NAMALWA (cell line): ENCODE measurements at places on chromosomes 2 and 18.
A peak's percentile ranks its signal among the peaks of the same experiment; 100 is the strongest.

DNA sequence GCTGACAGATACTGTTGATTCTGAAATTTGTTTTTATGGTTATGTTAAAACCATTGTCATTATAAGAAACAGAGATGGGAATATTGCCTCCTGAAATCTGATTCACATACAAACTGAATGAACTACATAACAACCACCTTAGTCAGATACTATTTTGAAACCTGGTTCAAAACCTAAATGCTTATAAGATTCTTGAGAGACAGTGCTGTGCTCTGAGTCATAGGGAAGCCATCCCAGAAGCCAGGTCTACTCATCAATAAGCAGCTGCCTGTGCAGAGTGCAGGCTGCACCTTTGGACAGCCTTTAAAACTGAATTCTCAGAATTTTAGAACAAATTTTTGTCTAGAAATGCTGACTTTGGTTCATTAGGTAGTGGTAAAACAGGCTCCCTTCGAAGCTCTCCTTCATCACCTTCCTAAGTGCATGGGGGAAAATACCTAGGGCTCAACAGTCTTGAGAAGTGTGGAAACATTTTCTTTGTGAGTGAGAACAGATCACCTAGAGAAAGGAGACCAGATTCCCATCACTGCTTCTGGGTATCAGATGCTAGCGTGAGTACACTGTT, at the start of gene SERPINB7:
TSS of gene SERPINB7 (plus strand) at position 253 of the 565 bp plus-strand sequence. CDS start 6,955 bp downstream, outside the sequence.
- DNase-seq: no peak

DNA sequence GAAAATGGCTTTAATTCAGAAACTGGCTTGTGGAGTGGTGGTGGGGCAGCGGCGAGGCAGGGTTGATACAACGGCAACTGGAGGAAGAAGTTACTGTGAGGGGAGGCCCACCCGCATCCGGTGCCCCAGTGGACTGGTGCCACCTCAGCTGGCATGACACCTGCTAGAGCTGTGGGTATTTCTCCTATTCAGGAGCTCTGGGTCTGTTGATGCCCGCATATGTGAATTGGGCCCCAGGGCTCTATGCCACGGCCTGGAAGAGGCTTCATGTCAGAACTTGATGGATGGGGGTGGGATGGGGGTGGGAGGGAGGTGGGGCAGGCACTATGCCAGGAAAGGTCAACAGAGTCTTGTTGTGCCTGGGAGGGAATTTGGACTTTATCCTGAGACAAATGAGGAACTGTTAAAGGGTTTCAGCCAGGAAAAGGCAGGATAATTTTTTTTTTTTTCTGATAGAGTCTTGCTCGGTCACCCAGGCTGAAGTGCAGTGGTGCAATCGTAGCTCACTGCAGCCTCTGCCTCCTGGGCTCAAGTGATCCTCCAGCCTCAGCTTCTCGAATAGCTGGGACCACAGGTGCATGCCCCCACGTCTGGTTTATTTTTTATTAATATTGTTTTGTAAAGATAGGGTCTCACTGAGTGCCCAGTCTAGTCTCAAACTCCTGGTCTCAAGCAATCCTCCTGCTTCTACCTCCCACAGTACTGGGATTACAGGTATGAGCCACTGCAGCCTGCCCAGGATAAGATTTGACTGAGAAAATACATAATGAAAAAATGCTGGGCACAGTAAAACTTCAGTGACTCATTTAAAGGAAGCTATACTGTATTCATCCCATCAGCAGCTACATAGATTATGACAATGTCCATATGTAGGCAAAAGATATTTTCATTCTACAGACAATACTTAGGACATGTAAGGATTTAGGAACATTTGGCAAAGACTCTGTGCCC, 52.6 kb downstream of the SH2D6 start:
- no peak for DNase-seq

DNA sequence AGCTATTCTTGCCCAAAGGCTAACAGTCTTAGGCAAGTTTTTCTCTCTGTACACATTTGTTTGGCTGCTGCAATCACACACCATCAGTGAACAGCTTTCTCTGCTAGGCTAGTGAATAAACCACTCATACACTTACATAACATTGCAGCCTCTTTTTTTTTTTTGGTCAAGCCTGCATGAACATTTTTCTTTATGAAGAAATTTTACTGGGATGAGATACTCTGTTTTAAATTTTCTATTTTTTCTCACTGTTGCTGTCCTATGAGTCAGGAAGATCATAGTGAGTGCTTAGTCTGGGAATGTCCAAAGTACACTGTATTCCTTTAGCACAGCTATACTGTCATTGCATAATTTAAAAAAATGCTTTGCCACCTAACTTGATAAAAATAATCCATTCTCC, 58.5 kb downstream of the ROCK1 start:
- DNase-seq: no peak

- no peak for DNase-seq
Observed at GRCh38 chr18:76806301-76806700, 16.1 kb upstream of the ZNF236 start.

- DNase-seq: peak; percentile 79
Observed at GRCh38 chr18:57959278-57959677, 84.7 kb upstream of the NEDD4L start.

GRCh38 chr18:76491473-76491775, 3.6 kb downstream of the ZNF516 start:
- peak; percentile 72 for DNase-seq

- no peak for DNase-seq
Observed at GRCh38 chr2:64681479-64681967, 27.8 kb upstream of the SERTAD2 start.

DNA sequence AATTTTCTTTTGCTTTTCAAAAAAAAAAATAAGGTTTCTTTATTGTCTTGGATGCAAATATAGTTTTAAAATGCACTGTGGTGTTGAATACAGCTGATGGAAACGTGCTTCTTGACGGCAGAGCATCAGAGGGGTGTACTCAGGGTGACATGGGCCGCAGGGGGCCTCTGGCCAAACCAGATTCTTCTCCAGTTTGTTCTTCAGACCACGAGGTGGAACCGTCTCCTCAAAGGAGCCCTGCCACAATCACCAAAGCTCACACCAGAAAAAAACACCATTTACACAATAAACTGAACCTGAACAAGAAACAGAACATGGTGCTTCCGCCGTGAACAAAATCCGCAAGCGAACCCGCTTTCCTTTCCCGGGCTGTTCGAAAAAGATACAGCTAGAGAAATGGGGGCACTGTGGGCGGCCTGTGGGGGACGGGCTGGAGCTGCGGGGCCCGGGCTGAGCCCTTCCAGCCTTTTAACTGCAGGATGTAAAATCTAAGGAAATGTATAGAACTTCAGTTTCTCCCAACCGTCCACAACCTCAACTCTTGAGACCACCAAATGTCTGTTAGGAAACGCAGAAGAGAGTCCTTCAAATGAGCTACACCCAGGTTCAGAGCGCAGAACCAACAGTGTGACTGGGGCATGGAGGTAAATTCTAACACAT, 34.5 kb downstream of the PSMG2 start:
- no peak for DNase-seq

- no peak for DNase-seq
Observed at GRCh38 chr2:178807227-178808008, at the start of gene TTN. TSS of gene TTN (minus strand) at chr2:178807423. CDS start at chr2:178804642, 2,781 bp downstream.

- DNase-seq: no peak
Observed at GRCh38 chr2:76310894-76311633, 600.3 kb upstream of the GCFC2 start.

GRCh38 chr18:34222307-34223163, 2.2 kb downstream of the NOL4 start:
- DNase-seq: no peak

GRCh38 chr2:159760326-159760725, 37.7 kb downstream of the CD302 start:
- DNase-seq: no peak

DNA sequence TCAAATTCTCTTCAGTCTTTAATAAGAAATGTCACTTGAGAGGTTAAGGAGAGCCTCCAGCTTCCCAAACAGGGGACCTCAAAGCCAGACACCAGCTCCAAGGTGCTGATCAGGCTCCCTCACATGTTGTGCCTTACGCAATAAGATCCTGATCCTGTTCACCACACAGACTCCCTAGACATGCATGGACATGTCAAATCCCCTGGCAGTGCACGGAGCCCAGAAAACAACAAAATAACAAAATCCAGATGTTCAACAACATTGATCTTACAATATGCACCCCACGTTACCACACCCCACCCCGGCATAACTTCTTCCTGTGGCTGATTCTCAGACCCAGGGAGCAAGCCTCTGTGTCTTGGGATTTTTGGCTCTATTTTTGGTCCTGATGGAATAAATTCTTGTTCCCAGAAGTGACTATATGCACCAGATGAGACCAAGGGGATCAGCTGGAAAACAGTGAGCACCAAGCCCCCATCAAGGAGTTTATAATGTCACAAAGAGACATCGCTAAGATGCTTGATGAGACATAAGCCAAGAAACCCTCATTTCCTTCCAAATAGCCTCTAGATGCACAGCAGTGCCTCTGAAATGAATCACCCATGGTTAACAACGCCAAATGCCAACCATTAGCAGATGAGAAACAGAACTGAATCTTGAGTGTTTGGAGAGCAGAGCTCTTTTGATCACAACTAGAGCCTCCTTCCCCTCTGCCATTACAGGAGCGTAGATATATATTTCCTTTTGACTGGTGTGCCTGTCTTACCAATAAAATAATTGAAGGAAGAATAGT, 198.2 kb downstream of the PRKCE start:
- DNase-seq: no peak

- DNase-seq: no peak
Observed at GRCh38 chr2:46284260-46284659, 12.9 kb upstream of the EPAS1 start.

- DNase-seq: peak; percentile 79
Observed at GRCh38 chr18:2641638-2642037, 13.9 kb upstream of the SMCHD1 start.

DNA sequence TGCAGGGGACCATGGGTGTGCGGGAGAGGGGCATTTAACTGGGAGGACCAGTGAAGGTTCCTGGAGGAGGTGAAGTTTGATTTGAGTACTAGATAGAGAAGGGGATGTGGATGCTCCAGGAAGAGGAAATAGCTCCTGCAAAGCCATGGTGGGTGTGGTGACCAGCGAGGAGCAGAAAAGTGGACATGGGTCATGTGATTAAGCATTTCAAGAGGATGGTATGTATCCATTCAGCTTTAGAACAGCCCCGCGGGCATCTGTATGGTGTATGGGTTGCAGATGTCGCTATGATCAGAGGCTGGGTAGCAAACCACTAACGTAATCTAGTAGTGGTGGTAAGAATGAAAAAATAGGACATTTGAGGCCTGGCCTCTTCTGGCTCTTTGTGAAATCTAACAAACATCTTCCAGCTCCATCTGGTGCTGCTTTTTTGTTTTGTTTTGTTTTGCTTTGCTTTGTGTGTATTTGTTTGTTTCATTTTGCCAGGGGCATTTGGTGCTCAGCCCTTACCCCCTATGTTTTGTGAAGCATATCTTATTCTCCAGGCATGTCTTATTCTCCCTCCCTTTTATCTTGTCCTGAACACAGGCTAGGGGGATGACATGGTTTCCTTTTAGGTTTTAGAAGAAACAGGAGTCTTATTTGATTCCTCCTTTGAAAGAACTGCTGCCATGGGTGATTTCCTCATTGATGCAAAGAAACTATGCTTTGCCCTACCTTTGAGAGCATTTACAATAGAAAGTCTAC, 226.1 kb downstream of the LRRTM1 start:
- DNase-seq: no peak

GRCh38 chr18:51074605-51075004, 44.6 kb downstream of the SMAD4 start:
- peak; percentile 86 for DNase-seq

DNA sequence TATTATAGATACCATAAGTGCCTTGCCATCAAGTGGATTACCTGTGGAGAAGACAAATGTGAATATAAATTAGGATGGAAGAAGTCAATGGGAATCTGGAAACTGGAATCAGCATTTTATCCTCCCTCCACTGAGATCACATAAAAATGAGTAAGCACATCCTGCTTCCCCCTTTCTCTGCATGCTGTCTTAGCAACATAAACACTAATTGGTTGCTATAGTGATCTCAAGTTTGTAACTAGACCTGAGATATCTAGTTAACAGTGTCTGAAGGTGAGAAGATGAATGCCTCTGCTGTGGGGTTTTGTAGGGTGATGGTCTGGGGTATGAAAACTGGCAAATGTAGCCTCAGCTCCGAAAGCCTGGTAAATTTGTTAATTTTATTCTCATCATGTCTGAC, 1357.5 kb upstream of the CELF4 start:
- DNase-seq: no peak

GRCh38 chr2:143300536-143300935, 171.3 kb downstream of the ARHGAP15 start:
- DNase-seq: no peak

DNA sequence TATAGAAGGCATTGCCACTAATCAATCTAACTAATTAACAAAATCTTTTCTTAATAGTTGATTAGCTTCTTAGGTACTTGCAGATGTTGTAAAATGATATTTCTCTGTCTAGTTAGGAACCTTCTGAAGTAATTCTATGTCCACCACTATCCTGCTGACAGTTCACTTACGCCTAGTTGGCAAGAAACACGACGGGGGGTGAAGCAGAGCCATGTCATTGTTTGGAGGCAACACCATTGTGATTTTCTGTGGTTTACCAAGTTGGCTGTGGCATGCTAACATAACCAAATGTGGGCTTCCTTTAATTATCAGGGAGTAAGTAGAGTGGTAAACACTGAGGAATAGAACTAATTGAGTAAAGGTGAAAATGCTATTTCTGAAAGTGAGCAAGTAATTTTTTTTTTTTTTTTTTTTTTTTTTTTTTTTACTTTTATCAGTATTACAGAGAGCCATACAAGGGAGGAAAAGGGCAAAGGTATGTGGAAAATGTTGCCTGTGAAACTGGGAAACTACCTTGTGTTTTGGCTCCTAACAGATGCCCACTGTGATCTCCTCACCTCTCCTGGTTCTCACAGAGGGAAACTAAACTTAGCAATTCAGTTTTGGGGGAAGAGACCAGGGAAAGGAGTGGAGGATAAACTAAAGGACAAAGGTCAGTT, 126.8 kb downstream of the MEIS1 start:
- DNase-seq: no peak

DNA sequence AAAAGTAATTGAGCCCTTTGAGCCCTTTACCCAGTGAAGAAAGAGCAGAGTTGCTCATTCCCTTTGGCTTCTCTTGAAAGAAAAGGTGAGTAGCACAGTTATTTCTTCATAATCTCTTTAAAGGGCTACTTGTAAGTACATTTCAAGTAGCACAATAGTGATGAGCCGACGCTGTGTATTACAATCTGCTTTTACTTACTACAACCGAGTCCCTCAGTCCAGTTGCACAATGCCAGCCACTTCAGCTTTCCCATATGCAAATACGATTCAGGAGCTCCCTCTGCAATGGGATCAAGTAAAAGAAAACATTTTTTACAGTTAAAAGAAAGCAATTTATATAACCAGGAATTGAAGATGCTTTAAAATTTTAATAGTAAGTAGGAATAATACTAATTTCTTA, 868.5 kb downstream of the RNF144A start:
- DNase-seq: no peak

GRCh38 chr2:170468557-170468956, 246.6 kb upstream of the SP5 start:
- no peak for DNase-seq

GRCh38 chr2:196500686-196501431, 138.7 kb upstream of the CCDC150 start:
- DNase-seq: no peak

- no peak for DNase-seq
Observed at GRCh38 chr18:832085-832681, 20.1 kb upstream of the YES1 start.
